ENCODE measurements at places on chromosomes 2 and 18. TPM values are rescaled to one million over a fixed set of nuclear protein-coding genes. Genes with fewer than 3 reads are reported as not detected.

GRCh38 chr18:68874361-68874760 is 76.5 kb downstream of the CCDC102B start:
- H3K27me3 ChIP-seq, result no peaks in the 10 kb centered on the region
- no peak overlapping the region for H3K27ac ChIP-seq
- H3K4me3 ChIP-seq, result no peak overlapping the region
- no peaks in the 10 kb centered on the region for H3K4me1 ChIP-seq

The TMEM182 gene
- total RNA-seq, result 3.7 TPM

GRCh38 chr2:120379916-120380893 is 34.3 kb downstream of the INHBB start:
- peak; percentile 13 for DNase-seq
- H3K4me3 ChIP-seq, result no peak overlapping the region
- no peaks in the 10 kb centered on the region for H3K4me1 ChIP-seq
- H3K27me3 ChIP-seq, result no peaks in the 10 kb centered on the region
- H3K27ac ChIP-seq, result no peak overlapping the region
- no peaks in the 10 kb centered on the region for H3K36me3 ChIP-seq

DNA sequence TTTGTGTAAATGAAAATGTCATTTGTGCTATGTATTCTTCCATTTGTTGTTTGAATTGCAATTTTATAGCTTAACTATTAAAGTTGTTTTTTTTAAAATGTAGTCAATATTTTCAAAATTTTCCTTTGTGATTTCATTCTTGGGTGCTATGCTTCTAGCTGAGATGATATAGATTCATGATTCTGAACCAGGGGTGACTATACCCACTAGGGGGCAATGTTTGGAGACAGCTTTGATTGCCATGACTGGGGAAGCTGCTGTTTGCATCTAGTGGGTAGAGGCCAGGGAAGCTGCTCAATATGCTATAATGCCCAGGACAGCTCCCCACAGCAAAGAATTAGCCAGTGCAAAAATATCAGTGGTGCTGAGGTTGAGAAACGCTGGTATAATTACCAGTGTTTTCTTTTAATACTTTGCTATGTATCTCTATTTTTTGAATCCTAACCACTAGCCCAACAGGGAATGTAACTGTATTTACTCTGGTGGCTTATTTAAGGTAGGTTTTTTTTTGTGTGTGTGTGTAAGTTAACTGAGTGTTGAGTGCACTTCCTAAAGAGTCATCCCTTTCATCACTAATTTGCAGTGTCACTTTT is 99.7 kb downstream of the MEP1B start:
- no peak overlapping the region for H3K27ac ChIP-seq
- no peak overlapping the region for H3K4me3 ChIP-seq
- no peaks in the 10 kb centered on the region for H3K27me3 ChIP-seq

DNA sequence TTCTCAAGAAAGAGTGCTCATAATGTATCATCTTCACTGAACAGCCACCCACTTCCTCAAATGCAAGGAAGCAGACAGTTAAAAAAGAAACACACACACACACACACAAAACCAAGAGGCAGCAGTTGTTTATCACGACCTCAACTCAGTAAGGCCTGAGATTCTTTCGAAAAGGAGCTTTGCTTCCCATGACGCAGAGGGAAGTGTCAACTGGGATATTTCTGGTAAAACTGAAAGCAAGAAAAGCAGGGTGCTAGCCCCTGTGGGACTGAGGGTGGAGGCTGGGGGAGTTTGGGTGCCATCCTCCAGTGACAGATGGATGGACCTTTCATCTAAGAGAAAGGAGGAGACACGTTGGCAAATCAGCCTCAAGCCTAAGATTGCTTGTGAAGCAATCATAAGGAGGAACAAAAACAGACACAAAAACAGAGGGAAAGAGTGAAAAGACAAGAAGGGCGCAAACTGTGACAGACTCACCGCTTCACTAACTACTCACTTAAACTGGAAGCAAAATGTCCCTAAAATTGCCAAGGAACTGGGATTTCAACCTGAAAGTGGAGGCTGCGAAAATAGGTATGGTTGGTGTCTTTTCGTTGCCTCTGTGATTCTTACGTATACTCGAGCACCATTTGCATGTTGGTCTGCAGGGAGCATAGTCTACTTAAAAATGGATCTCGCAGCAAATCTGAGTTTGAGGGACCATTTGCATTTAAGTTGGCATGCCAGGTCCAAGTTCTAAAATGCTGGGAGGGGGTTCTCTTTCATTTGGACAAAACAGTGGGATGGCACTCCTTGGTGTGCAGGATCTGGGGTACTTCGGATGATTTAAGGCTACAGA is at the start of gene ARHGAP25:
ARHGAP25 (plus strand) TSS at position 124 of the 838 bp plus-strand sequence; CDS start at position 513, 389 bp downstream.
- H3K4me3 ChIP-seq, result no peak within 1 kb of the TSS
- H3K4me1 ChIP-seq, result no peaks in the 10 kb centered on the region
- H3K36me3 ChIP-seq, result no peaks in the 10 kb centered on the region
- peak within 1 kb of the TSS; percentile 79 for H3K27ac ChIP-seq

DNA sequence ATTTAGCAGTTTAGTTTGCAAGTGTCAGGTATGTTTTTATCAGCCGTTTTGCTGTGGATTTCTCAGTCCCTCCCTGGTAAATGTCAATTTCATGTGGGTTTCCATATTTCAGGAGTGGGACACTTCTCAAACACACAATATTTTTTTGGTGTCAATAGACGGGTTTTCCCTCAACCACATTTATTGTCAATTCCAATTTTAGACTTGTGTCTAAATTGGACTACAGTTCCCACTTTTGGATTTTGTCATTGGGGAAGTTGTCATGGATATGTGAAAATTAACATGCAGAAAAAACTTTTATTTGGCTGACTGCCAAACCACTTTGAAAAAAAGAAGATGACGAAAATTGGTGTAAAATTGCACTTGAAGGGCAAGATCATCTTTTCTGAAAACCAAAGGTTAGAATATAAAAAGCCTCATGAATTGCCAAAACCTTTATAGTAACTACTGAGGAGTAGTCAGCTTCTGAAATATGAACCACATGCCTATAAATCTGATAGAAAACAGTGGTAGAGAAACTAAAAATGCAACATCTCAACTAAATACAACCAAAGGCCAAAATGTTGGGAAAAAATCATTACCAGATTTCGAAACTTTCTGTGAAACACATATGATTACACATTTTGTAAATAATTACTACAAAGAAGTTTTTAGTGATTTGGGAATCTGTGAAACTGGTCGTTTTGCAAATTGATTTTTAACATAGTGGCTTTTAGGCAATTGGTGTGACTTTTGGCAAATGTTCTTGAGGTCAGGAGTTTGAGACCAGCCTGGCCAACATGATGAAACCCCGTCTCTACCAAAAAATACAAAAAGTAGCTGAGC is 106.4 kb downstream of the BCL2L11 start:
- H3K27me3 ChIP-seq, result no peaks in the 10 kb centered on the region
- H3K36me3 ChIP-seq, result peaks cover 1% of the 10 kb centered on the region
- H3K27ac ChIP-seq, result no peak overlapping the region
- H3K4me3 ChIP-seq, result no peak overlapping the region

The HRH4 gene
- total RNA-seq, result 0.89 TPM

GRCh38 chr2:1627628-1628381 is 116.5 kb downstream of the PXDN start:
- H3K4me3 ChIP-seq, result no peak overlapping the region
- H3K36me3 ChIP-seq, result peaks cover 18% of the 10 kb centered on the region
- no peaks in the 10 kb centered on the region for H3K4me1 ChIP-seq
- DNase-seq, result no peak
- no peaks in the 10 kb centered on the region for H3K27me3 ChIP-seq
